ENCODE measurements at places on chromosomes 7 and 10.

DNA sequence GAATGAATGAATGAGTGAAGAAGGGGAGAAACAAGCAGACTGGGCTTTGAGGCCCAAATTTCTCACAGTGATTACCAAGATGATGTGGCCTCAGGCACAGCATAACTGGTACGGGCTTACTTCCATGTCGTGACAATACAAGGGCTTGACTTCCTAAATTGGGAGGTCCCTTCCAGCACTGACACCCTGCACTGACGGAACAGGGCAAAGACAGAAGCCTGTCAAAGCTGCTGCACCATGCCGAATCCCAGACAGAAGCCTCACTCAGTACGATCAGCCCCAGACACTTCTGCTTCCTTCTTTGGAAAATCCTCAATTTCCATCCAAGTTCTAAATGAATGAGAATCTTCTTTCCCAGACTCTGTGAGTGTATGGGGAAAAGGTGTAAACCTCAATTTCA is 51.9 kb downstream of the GNA12 start:
- DNase-seq = no peak

- no peak for DNase-seq
These were observed 448.5 kb upstream of the MKI67 start for GRCh38 chr10:128574581-128575210.

- no peak for DNase-seq
These were observed 226.2 kb downstream of the COBL start for GRCh38 chr7:51090411-51090810.

GRCh38 chr7:26265499-26266075 is 26.1 kb upstream of the SNX10 start:
- DNase-seq = no peak

- no peak for DNase-seq
These were observed 156.8 kb upstream of the TNS3 start for GRCh38 chr7:47738563-47739166.

GRCh38 chr10:121130382-121130781 is 279.2 kb downstream of the WDR11 start:
- no peak for DNase-seq

GRCh38 chr10:103069453-103070331 is 123.4 kb downstream of the NT5C2 start:
- DNase-seq = peak; percentile 10

- no peak for DNase-seq
These were observed 210.2 kb upstream of the ADARB2 start for GRCh38 chr10:1947464-1948003.

GRCh38 chr10:129191797-129192196 is 275.2 kb upstream of the MGMT start:
- no peak for DNase-seq

GRCh38 chr10:91592266-91592975 is 40.5 kb downstream of the PPP1R3C start:
- DNase-seq = no peak

GRCh38 chr7:3754493-3755341 is 453.7 kb downstream of the SDK1 start:
- DNase-seq = peak; percentile 35

- DNase-seq = no peak
These were observed 226.2 kb downstream of the TCERG1L start for GRCh38 chr10:131085091-131085860.

DNA sequence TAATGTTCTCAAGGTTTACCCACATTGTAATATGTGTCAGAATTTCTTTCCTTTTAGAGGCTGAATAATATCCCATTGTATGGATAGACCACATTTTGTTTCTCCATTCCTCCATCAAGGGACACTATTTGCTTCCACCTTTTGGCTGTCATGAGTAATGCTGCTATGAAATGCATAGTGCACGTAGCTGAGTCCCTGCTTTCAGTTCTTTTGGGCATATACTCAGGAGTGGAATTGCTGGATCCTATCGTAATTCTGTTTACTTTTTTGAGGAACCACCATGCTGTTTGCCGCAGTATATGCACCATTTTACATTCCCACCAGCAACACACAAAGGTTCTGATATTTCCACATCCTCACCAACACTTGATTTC is 60.0 kb downstream of the PRF1 start:
- DNase-seq = no peak

- DNase-seq = no peak
These were observed 73.6 kb upstream of the LSM8 start for GRCh38 chr7:118110178-118110925.

DNA sequence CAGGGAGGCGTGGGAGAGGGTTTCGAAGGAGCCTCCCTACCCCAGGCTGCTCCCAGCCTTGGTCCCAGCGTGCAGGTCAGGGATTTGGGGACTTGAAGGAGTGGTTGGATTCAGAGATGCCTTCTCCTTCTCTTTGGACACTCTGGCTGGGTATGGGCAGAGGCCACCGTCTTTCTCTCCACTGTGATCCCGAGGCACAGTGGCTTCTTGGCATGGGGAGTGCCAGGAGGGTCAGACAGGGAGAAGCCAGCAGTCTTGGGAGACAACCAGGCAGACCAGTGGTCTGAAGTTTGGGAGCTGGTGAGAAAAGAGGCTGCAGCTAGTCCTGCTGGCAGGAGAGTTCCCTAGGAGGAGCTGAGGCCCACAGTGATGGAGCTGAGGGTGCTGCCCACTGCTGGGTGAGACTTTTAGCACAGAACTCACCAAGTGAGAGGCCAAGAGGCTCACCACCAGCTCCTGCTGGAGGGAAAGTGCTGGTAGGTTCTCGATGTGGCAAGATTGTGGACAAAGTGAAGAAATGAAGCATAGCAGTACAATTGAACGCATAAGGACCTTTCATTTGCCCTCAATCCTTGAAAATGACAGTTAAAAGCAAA is 35.2 kb upstream of the WDFY4 start:
- DNase-seq = no peak

- no peak for DNase-seq
These were observed 93.3 kb upstream of the GDF10 start for GRCh38 chr10:47206449-47207280.

DNA sequence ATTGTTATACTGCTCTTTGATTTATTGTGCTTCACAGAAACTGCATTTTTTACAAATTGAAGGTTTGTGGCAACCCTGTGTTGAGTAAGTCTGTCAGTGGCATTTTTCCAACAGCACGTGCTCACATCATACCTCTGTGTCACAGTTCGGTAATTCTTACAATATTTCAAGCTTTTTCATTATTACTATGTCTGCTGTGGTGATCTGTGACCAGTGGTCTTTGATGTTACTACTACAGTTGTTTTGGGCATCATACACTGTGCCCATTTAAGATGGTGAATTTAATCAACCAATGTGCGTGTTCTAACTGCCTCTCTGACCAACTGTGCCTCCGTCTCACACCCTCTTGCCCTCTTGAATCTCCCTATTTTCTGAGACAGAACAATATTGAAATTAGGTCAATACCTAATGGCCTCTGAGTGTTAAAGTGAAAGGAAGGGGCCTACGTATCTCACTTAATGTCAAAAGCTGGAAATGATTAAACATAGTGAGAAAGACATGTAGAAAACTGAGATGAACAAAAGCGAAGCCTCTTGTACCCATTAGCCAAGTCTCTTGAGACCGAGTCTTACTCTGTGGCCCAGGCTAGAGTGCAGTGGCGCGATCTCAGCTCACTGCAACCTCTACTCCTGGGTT is 20.2 kb upstream of the ASL start:
- DNase-seq = no peak

DNA sequence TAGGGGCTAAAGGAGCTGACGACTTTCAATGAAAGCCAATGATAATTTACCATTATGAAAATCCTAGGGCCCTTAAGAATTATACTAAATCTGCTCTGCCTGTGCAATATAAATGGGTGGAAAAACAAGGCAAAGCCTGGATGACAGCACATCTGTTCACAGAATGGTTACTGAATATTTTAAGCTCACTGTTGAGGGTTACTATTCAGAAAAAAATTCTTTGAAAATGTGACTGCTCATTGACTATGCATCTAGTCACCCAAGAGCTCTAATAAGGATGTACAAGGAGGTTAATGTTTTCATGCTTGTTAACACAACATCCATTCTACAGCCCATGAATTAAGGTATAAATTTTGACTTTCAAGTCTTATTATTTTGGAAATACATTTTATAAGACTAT is 8.9 kb downstream of the DKK1 start:
- DNase-seq = no peak

- no peak for DNase-seq
These were observed 947 bp downstream of the ABHD11 start for GRCh38 chr7:73737491-73738219.

DNA sequence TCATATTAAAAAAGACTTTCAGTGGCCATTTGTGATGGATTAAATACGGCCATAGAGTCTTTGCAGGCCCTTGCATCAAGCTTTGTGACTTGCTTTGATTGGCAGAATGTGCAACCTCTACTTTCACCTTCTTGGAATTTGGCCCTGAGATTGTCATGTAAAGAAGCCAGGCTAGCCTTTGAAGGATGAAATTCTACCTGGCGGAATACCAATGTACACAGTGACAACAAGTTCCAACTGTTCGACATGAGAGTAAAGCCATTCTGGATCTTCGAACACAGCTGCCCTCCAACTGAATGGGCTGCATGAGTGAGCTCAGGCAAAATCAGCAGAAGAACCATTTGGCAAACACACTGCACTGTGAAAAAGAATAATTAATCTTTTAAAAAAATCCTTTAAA is 321.3 kb downstream of the PHF14 start:
- no peak for DNase-seq
